Endothelial cell of coronary artery (primary cell): ENCODE measurements at places on chromosomes 13 and 19. TPM values are rescaled to one million over a fixed set of nuclear protein-coding genes. Genes with fewer than 3 reads are reported as not detected.

Gene NXNL1
- not detected in 2 replicates for total RNA-seq

Gene LIM2
- total RNA-seq = not detected in 2 replicates

Gene SARS2
- 13.9 and 15.0 TPM in 2 replicates for total RNA-seq

Gene LGI4
- total RNA-seq = 0.09 TPM in 1 of 2 replicates, not detected in the other

Gene SHISA7
- not detected in 2 replicates for total RNA-seq

Gene OR4F17
- 0.09 TPM in 1 of 2 replicates, not detected in the other for total RNA-seq

Gene PSG6
- total RNA-seq = not detected in 2 replicates

Gene ZNF625
- total RNA-seq = 10.4 and 10.5 TPM in 2 replicates

Gene ARRDC5
- total RNA-seq = not detected in 2 replicates

Gene KLK12
- not detected in 2 replicates for total RNA-seq

Gene NCAN
- not detected in 2 replicates for total RNA-seq

Gene GNA15
- total RNA-seq = under 0.01 TPM in 1 of 2 replicates, not detected in the other

Gene FFAR1
- total RNA-seq = not detected in 2 replicates

Gene PGLYRP1
- total RNA-seq = not detected in 2 replicates

Gene RAX2
- not detected in 2 replicates for total RNA-seq

Gene LAIR1
- total RNA-seq = not detected in 2 replicates

Gene ZNF570
- 4.9 and 6.9 TPM in 2 replicates for total RNA-seq

Gene SHISA2
- 3.1 and 8.5 TPM in 2 replicates for total RNA-seq

Gene ATP11A
- total RNA-seq = 17.3 and 27.1 TPM in 2 replicates

Gene IFNL1
- not detected in 2 replicates for total RNA-seq

Gene SKA3
- 3.9 and 4.6 TPM in 2 replicates for total RNA-seq

Gene ZNF100
- total RNA-seq = 2.8 TPM in 2 replicates
